ENCODE measurements at places on chromosomes 5 and 9.

- no peak for DNase-seq
Observed at GRCh38 chr5:98784411-98784810, 10.9 kb downstream of the RGMB start.

GRCh38 chr5:53463909-53464621 lies 16.4 kb upstream of the FST start:
- DNase-seq = no peak

- DNase-seq = no peak
Observed at GRCh38 chr5:90546216-90546837, 12.3 kb upstream of the ADGRV1 start.

DNA sequence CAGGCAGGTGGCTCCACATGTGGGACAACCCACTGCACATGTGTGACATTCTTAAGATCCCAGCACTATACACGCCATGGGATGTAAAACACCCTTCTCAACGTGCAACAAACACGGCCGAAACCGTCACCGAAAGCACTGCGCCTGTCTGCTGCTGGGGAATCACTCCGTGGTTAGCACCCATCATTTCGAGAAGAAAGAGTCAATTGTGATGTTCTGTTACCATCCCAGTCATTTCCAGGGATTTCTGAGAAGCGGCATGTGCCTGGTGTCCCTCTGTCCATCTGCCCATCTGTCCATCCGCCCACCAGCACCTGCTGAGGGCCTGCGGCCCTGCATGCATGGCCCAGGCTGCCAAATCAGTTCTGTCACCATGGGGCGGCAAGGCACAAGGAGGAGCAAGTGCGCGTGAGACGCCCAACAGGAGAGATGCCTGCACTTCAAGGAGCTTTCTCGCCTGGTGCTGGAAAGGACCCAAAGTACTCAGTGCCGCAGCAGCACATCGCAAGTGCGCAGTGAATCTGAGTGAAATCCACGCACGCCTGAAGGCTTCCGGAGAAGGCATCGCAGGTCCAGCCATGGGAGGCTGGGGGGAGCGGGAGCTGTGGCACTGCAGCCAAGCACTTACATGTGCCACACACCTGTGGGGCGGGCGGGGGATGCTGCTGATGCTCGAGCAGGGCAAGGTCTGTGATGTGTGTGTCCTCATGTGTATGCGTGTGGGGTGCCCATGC lies 38.0 kb downstream of the VAV2 start:
- DNase-seq = no peak

DNA sequence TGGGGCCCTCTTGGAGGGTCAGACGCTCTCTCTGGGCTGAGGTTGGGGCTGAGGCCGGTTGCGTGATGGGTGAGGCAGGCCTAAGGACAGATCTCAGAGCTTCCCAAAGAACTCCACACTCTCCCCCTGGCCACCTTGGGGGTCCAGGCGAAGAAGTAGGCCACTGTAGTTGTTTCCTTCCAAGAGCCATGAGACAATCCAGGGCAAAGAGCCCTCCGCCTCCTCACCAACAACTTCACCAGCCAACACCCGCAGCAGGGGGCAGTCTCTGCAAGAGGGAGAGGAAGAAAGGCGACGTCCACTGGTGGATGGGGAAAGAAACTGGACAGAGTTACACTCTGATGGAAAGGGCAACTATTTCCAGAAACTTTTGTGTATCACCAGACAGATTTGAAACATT lies 10.7 kb downstream of the SLC35A4 start:
- DNase-seq = no peak

GRCh38 chr5:6280425-6281100 lies 97.8 kb downstream of the MED10 start:
- DNase-seq = no peak

DNA sequence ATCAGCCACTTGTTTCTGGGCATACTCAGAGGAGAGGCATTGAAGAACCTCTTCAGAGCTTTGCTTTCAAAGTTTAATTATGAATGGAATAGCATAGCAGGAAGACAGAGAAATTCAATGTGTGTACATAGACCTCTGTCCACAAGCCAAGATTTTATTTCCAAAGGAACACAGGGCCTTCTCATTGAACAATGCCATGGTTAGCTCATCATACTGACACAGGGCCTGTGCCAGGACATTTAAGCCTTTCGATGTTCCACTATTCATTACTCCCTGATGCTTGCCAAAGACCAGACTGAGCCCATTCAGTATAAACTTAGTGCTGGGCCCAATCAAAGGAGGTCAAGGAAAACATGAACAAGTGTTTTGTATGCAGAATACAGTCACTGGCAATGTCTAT lies 280.8 kb downstream of the FBXL17 start:
- DNase-seq = no peak

GRCh38 chr9:135252980-135253304 lies 165.5 kb downstream of the OLFM1 start:
- DNase-seq = no peak

GRCh38 chr5:80757290-80757689 lies 102.5 kb upstream of the DHFR start:
- DNase-seq = no peak

GRCh38 chr5:159163701-159164046 lies 45.7 kb downstream of the RNF145 start:
- no peak for DNase-seq

DNA sequence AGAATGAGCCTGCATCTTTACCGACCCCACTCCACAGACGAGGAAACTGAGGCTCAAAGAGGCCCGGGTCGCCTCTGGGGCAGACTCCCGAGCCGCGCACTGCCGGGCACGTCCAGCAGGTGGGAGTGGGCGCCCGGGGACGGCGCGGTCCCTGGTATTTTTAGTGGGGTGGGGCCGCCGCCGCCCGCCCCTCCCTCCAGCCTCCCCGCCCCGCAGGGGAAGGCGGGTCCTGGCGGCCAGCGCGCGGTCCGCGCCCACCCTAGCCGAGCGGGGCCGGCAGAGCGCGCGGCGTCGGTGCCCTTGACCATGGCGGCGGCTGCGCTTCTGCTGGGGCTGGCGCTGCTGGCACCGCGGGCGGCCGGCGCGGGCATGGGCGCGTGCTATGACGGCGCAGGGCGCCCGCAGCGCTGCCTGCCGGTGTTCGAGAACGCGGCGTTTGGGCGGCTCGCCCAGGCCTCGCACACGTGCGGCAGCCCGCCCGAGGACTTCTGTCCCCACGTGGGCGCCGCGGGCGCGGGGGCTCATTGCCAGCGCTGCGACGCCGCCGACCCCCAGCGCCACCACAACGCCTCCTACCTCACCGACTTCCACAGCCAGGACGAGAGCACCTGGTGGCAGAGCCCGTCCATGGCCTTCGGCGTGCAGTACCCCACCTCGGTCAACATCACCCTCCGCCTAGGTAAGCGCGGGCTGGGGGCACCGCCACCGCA lies at the start of gene LAMC3:
Gene LAMC3 (plus strand): TSS at position 266 of the 710 bp plus-strand sequence. CDS start 41 bp downstream, at position 307.
- no peak for DNase-seq

GRCh38 chr5:32090026-32090754 lies 83.9 kb downstream of the GOLPH3 start:
- DNase-seq = no peak

DNA sequence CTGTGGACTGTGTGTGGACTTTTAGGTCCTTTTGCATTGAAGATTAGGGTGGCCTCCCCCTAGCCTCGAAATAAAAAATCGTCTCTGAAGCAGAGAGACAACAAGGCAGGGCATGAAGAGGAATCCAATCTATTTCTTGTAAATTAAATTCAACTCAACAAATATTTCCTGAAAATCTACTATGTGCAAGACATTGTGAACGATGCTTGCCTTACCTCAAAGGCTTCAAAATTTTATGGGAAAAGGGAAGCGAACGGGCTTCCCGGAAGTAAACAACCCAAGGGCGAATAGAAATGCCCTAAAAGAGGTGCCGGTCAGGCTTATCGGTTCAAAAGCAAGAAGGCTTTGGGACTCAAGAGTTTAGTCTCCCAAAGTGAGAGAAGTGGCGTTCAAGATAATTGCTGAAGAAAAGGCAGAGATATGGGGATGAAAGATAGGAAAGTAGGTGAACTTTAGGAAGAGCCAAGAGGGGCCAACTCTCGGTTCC lies 525 bp downstream of the KIF24 start:
- no peak for DNase-seq

GRCh38 chr9:101587332-101588043 lies 7.3 kb downstream of the PPP3R2 start:
- DNase-seq = no peak

GRCh38 chr9:91995000-91995655 lies 45.1 kb upstream of the ROR2 start:
- no peak for DNase-seq

DNA sequence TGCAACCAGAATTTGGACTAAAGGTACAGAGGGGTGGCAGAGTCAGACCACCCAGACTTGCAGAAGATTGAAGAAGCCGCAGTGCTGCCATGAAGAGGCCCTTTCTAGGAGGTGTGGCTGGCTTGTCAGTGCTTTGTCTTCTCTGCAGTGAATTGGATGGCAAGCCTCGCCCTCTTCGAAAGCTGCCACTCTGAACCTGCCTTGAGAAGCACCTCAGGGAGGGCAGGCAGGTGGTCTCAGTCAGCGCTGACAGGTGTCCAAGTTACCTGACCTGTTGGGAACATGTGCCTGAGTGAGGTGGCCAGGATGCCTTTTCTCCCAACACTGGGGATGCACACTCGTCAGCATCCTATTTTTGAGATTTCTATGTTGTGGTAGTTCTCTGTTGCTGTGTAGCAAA lies 6.2 kb downstream of the TENT4A start:
- no peak for DNase-seq

GRCh38 chr9:35826071-35826701 lies 2.3 kb downstream of the FAM221B start:
- no peak for DNase-seq

DNA sequence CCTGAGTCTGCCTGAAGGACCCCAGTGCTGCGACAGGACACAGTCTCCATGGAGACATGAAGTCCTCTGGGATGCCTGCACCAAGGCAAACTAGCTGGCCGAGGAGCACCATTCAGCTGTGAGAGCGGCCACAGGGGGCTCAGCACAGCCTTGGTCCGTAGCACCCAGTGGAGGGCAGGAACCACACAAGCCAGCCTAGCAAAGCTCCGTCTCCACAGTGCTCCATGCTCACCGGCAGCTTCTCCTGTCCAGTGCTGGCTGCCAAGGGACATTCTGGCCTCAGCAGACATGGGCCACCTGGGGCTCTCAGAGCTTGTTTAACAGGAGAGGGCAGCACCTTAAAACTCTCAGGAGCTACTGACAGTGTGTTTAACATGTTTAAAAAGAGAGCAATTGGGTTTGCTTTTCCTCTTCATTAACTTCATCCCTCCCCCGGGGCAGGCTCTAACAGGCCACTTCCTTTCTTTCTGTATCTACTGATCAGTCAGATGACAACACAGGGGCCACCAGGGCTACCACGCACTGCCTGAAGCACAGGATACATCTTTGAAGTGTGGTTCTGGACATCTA lies 57.0 kb downstream of the SECISBP2 start:
- no peak for DNase-seq

GRCh38 chr5:58759745-58760144 lies 176.9 kb downstream of the RAB3C start:
- DNase-seq = no peak

GRCh38 chr5:91125916-91126315 lies 257.2 kb downstream of the ARRDC3 start:
- DNase-seq = no peak

GRCh38 chr5:43195670-43196265 lies 3.7 kb downstream of the NIM1K start:
- no peak for DNase-seq

GRCh38 chr5:132342291-132343180 lies 27.0 kb upstream of the SLC22A5 start:
- DNase-seq = no peak

GRCh38 chr5:125214080-125214479 lies 467.6 kb upstream of the ZNF608 start:
- DNase-seq = no peak

DNA sequence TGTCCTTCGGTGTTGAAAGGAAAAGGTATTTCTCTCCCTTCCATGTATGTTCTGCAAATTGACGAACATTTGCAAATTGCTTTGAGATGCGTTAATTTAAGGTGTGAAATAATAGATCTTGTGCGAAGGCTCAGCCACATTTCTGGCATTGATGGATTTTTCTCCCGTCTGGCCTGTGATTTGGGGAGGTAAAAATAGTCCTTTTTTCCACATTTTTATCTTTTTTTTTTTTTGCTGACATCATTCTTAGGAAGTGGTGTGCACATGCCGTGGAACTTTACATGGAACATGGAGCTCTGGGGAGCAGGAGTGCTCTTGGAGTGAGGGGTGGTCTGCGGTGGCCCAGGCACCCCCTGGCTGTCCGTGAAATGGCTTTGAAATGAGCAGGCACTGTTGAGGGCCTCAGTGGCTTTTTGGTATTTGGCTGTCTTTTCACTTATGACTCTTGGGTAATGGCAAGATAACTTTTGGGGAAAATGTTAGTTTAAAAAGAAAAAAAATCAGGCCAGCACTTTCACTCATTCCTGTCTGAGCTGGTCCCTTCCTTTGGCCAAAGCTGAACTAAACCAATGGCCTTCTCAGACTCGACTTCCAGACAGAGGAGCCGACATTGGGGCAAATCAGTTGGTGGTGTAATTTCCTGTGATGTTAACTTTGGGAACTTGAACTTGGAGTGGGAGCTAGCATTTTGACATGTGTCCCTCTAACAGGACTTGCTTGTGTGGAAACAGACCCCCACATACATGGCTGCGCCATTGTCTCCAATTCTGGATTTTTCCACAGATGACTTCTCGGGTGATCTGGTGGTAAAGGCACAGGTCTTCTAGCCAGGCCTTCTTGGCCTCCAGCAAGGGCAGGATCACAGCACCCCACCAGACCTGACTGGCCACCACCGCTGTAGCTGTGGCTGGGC lies 4.2 kb downstream of the NEK6 start:
- DNase-seq = no peak

GRCh38 chr9:128927731-128928411 lies 7.1 kb downstream of the PHYHD1 start:
- peak; percentile 52 for DNase-seq

GRCh38 chr9:72349911-72350310 lies 15.1 kb downstream of the ZFAND5 start:
- no peak for DNase-seq

DNA sequence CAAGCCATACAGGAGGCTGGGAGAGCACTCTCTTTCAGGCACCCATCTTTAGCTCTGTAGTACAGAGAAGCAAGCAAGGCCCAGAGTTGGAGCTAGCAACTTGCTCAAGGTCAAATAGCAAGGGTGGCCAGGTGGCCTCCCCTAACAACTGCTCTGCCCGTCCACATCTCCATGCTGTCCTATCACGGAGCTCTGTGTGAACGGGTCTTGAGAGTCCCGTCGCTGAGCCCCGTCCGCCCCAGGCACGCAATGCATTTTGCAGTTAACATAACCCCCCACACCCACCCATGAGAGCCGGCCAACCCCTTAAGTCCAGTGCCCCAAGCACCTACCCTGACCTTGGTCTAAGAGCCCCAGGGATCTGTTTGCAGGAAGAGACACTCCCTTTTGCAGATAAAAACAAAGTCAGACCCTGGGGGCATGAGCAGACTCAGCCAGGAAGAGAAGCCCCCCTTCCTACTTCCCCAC lies 1.5 kb downstream of the RNF44 start:
- no peak for DNase-seq

GRCh38 chr9:8160787-8161186 lies 361.2 kb upstream of the DMAC1 start:
- DNase-seq = no peak
